Esophagus muscularis mucosa (tissue), 4 donors: ENCODE measurements at places on chromosomes 4 and X. TPM values are rescaled to one million over a fixed set of nuclear protein-coding genes. Genes with fewer than 3 reads are reported as not detected.

GRCh38 chrX:10090319-10090718 lies 66.5 kb upstream of the CLCN4 start:
- H3K36me3 ChIP-seq: peaks cover 29% of the 10 kb centered on the region
- no peak for DNase-seq
- H3K4me3 ChIP-seq: no peak overlapping the region
- H3K27me3 ChIP-seq: no peaks in the 10 kb centered on the region
- peaks cover 44% of the 10 kb centered on the region for H3K4me1 ChIP-seq

DNA sequence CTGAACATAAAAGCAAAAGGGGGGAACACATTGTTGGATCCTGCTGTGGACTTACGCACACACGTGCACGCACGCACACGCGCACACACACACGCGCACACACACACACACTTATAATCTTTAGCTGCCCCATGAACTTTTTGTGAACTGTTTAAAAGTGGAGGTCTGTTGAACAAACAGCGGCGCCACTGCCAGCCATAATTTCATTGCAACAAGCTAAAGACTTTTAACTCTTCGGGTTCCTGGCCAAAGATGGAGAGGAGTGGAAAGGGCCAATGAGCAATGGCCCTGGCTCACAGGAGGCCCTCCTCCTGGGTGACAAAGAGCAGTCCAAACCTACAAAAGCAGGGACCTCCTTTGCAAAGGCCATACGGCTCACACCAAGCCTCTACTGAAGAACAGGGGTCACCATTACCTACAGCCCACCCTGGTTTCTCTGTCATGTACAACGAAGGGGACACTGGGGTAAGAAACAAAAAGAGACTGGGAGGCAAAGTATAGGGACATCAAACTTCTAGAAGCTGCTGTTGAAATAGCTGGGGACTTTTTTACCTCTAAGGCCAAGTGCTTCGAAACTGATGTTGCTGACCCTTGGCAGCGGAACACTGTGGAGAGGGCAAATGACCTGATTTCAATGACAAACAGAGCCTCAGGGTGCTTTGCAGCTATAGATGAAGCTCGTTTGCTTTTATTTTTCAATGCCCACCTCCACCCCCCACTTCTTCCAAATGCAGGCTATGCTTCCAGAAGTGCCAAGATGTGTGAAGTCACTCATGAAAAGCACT lies 16.7 kb downstream of the BCOR start:
- peaks cover 24% of the 10 kb centered on the region for H3K4me1 ChIP-seq
- peaks cover 7% of the 10 kb centered on the region for H3K36me3 ChIP-seq
- H3K27me3 ChIP-seq: no peaks in the 10 kb centered on the region
- no peak overlapping the region for H3K27ac ChIP-seq
- no peak overlapping the region for H3K4me3 ChIP-seq

DNA sequence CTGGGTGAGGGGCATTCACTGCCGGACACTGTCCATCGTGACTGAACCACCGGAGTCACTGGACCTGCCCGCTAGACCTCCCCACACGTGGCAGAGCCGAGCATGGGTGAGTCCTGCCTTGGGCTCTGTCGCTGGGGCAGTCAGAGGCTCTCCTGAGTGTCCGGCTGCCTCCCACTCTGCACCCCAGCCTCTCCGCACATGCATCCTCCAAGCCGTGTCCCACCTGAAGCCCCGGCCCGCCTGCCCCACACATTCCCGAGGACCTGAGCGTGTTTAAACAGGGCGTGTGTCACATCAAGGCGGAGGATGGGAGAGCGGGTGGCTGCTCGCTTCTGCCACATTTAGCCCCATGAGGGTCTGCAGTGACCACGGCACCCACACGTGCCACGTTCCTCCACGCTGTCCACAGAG lies 4.7 kb downstream of the CPLX1 start:
- H3K27ac ChIP-seq: no peak overlapping the region
- no peak for DNase-seq
- peaks cover 15% of the 10 kb centered on the region for H3K4me1 ChIP-seq
- no peaks in the 10 kb centered on the region for H3K36me3 ChIP-seq

The GLUD2 gene
- 1.7 TPM for total RNA-seq

DNA sequence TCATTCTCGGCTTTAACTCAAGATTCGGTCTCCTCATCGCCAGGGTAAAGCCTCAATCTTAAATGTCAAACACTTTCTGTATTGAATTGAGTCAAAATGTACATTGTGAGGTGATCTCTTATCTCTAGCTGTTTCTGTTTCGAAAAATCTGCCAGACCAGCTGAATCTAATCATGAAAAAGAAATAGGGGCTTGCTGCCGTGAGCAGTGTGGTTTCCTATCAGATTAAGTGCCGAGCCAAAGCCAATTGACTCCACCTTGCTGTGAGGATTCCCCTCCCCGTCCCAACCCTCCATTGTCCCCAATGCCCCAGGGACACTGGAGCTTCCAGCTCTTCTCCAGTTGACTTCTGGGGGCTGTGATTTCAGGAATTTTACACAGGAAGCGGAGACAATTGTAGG lies 12.5 kb upstream of the CRLF2 start:
- H3K36me3 ChIP-seq: no peaks in the 10 kb centered on the region
- no peaks in the 10 kb centered on the region for H3K27me3 ChIP-seq
- H3K4me3 ChIP-seq: no peak overlapping the region
- H3K4me1 ChIP-seq: no peaks in the 10 kb centered on the region
- H3K27ac ChIP-seq: no peak overlapping the region

GRCh38 chrX:11386001-11386523 lies 92.8 kb downstream of the AMELX start:
- DNase-seq: no peak
- peaks cover 13% of the 10 kb centered on the region for H3K4me1 ChIP-seq
- peak overlapping the region; percentile 74 for H3K27ac ChIP-seq
- no peaks in the 10 kb centered on the region for H3K27me3 ChIP-seq
- H3K4me3 ChIP-seq: no peak overlapping the region
